ENCODE measurements at places on chromosomes 2 and 18.

GRCh38 chr2:226185616-226186211 is 613.9 kb downstream of the IRS1 start:
- no peak for DNase-seq

- DNase-seq, result no peak
Observed at GRCh38 chr2:225428360-225428759, 28.9 kb downstream of the NYAP2 start.

GRCh38 chr2:47654790-47655562 is 128.0 kb upstream of the MSH6 start:
- DNase-seq, result no peak

DNA sequence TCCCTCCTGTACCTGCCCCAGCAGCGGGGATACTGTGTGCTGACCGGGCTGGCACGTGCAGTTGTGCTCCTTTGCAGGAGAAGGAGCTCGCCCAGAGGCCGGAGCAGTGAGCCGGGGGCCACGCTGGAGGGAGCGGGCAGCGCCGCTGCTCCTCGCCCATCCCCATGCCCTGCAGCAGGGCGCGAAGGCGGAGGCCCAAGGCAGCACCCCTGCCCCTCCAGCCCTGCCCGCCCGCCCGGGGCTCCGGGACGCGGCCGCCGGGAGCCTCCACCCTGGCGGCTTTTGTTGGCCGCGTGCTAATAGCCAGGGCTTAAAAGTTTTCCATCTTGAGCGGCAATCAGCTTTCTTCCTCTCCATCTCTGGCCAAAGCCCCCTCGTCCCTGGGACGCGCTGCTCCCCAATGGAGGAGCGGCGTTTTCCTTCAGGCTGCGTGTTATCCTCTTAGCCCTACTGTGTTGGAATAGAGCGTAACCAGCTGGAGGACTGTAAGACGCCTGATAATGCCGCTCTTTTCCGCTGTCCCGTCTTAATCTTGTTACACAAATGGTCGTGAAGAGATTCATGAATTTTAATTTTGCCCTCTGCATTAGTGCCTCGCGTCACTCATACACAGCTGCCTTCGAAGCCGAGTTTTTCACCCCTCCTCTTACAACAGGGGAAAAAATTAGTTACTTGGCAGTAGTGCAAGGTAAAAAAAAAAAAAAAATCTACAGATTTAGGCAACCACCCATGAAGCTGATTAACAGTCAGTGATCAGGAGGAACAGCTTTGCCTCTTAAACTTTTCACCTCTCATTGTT is 172.9 kb upstream of the SIX3 start:
- DNase-seq, result no peak

DNA sequence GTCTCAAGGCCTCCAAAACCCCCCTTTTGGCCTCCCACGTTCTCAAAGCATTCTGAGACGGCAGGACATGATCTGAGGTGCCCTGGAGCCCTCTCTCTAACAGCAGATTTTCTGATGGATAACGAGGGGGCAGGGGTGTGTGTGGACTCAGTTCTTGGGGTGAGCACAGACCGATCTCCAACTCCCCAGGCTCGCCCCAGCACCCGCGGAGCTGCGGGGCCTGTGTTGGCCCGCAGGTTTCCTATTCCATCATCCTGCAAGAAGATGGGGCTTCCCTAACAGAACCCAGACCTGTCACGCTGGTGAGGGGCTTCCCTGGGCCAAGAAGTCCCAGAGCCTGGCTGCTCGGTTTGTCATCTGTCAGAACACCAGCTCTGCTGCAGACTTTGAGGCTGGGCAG is 196.1 kb downstream of the ANAPC1 start:
- DNase-seq, result no peak

- DNase-seq, result no peak
Observed at GRCh38 chr18:45467293-45467692, 148.0 kb upstream of the SLC14A2 start.

GRCh38 chr2:28956415-28956826 is 24.7 kb upstream of the TOGARAM2 start:
- no peak for DNase-seq

GRCh38 chr2:133169274-133169912 is 398.9 kb downstream of the NCKAP5 start:
- DNase-seq, result no peak

DNA sequence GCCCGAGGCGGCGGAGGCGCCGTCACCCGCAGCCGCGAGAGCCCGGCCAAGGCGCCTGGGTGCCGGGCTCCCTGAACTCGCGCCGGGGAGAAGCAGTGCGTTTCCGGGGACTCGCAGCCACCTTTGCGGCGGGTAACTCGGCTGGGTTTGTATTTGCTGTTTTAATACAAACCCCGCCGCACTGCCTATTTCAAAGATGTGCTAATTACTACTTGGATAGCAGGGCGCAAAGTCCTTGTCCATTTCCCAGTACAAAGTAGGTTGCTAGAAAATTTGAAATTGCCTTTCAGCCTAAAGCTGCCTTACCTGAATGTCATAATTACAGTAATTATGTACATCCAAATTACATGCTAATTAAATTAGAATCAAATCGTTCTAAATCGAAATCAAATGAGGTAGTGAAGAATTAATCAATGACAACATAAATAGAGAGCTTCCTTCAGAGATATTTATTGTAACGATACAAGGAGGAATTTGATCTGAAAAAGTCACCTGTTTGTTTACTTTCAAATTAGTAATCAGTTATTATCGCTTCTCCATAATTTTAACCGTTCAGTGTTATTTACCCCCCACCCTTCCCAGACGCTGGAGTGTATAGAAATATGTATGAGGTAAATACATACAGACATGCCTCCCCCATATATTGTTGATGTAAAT is 8.1 kb downstream of the SP9 start:
- DNase-seq, result no peak

DNA sequence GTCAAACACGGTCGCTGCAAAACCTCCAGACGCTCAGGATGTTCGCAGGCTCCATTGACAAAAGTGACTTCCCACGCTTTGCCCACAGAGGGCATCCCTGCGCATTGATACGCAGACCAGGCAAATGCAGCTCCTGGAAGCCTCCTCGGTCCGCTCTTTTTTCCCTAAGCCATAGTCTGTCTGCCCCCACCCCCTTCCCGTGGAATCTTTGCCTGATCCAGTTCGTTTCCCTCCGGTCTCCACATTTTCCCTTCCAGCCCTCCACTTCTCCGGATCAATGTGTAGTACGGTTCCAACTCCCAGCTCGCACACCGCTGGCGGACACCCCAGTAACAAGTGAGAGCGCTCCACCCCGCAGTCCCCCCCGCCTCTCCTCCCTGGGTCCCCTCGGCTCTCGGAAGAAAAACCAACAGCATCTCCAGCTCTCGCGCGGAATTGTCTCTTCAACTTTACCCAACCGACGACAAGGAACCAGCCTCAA is at the start of gene DCC:
Gene DCC (plus strand): TSS at position 307 of the 481 bp plus-strand sequence. CDS start 591 bp downstream, outside the sequence.
- DNase-seq, result no peak

DNA sequence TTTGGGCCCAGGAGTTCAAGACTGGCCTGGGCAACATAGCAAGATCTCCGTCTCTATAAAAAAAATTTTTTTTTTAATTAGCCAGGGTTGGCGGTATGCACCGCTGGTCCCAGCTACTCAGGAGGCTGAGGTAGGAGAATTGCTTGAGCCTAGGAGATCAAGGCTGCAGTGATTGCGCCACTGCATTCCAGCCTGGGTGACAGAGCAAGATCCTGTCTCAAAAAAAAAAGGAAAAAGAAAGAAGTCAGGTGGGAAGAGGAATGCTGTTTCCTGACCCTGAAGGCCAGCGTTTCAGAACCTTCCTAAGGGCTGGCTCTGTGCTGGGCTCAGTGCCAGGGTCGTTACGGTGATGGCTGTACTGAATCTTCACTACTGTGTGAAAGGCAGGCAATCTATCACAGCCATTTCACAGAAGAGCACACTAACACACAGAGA is 35.0 kb upstream of the AGAP1 start:
- DNase-seq, result no peak

- no peak for DNase-seq
Observed at GRCh38 chr2:222459983-222460382, 35.6 kb downstream of the SGPP2 start.

GRCh38 chr18:45554389-45554737 is 60.9 kb upstream of the SLC14A2 start:
- no peak for DNase-seq

DNA sequence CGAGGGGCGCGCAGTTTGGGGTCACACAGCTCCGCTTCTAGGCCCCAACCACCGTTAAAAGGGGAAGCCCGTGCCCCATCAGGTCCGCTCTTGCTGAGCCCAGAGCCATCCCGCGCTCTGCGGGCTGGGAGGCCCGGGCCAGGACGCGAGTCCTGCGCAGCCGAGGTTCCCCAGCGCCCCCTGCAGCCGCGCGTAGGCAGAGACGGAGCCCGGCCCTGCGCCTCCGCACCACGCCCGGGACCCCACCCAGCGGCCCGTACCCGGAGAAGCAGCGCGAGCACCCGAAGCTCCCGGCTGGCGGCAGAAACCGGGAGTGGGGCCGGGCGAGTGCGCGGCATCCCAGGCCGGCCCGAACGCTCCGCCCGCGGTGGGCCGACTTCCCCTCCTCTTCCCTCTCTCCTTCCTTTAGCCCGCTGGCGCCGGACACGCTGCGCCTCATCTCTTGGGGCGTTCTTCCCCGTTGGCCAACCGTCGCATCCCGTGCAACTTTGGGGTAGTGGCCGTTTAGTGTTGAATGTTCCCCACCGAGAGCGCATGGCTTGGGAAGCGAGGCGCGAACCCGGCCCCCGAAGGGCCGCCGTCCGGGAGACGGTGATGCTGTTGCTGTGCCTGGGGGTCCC is at the start of gene ITGA4:
Gene ITGA4 (plus strand): TSS at position 266 of the 620 bp plus-strand sequence. CDS start 269 bp downstream, at position 535.
- DNase-seq, result peak; percentile 62

DNA sequence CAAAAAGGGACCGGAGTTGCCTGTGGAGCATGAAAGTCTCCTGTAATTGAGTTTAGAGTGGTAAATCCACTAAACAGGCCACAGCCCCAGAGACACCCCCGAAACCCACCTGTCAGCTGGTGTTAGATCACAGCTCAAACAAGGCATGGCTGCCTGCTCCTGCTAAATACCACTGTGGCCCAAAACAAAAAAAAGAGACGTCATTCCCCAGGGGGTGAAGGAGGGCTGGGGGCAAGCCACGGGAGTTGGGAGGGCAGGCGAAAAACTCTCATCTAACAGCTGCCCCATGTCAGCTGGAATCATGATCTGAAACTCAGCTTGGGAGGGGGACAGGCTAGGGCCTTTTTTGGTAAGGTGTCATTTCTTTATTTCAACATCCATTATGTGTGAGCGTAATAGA is 42.5 kb upstream of the LRPPRC start:
- DNase-seq, result no peak

- DNase-seq, result no peak
Observed at GRCh38 chr18:28189400-28190239, 12.7 kb upstream of the CDH2 start.

DNA sequence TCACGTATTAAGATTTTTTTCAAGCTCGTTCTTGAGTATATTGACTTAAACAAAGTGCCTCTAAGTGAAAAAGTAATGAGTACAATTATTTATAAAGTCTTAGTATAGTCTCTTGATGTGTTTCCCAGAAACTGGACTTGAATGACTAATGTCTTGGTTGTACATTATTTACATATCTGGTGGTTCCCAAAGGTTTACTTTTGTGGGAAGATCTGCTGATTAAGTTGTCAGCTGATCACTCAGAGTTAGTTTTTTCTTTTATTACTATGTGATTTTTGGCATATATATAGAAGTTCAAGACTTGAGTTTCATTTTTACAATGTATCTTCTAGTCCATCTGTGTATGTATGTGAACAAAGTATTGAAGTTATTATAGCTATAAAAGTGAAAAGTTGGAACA is 29.5 kb downstream of the RNF144A start:
- no peak for DNase-seq

DNA sequence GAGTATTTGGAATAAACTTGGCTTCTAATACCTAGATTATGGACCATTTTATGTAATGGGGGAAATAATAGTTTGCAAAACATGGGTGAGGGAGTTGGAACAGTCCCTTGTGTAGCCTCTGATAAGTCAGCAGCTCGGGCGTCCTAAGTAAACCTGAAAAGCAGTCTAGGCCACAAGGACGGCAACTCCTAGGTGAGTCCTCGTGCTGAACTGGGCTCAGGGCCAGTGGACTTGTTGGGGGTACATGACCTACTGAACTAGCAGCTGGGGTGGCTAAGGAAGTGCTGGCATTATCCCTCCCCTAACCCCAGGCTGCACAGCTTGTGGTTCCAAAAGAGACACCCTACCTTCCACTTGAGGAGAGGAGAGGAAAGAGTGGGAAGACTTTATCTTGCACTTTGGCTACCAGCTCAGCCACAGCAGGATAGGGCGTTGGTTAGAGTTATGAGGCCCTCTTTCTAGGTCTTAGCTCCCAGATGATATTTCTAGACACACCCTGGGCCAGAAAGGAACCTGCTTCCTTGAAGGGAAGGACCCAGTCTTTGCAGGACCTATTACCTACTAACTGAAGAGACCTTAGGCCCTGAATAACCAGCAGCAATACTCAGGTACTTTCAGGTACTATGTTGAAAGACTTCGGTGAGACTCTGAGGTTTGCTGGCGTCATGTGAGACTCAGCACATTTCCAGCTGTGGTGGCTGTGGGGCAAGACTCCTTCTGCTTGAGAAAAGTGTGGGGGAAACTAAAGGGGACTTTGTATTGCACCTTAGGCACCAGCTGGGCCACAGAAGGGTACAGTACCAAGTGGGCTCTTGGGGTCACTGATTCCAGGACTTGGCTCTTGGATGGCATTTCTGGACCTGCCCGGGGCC is 71.0 kb downstream of the AQP4 start:
- no peak for DNase-seq

DNA sequence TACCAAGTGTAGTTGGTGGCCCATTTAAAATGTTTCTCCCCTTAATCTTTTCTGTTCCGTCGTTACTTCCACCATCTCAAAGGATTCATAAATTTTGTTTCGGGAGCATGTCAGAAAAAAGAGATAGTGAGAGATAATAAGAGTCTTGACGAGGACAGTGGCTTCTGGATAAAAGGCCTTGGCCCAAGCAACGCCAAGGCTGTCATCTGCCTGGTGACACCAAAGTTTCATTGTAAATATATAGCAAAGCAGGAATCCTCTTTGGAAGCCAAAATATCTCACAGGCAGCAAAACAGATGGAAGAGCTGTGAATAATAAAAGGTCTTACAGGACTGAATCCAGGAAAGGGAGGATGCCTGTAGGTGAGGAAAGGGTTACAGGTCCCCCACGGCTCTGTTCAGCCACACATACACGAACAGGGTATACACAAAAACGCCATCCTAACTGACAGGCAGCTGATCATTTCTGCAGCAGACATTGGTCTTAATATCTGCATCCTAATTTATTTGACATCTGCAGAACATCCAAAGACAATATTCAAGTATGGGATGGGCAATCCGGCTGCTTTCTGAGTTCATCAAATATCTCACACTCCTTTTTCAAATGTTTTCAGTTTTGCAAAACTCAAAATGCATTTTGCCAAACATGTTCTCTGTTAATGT is 382.8 kb downstream of the OSR1 start:
- DNase-seq, result no peak

DNA sequence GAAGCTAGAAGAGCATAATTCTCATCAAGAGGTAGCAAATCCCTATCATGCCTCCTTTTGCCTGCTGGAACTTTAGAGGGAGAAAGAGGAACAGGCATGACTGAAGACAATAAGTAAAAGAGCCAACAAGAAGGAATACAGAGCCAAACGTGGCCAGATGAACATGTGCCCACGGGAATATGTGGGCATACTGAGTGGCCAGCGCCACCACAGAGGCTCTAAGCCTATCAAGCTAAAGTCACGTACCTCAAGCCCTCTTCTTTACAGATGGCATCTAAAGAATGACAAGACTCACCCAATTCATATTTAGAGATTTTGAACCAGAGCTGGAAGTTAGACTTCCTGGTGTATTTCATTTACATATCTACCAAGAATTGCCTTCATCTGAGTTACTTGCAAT is 59.9 kb upstream of the ITGA4 start:
- DNase-seq, result no peak

- DNase-seq, result no peak
Observed at GRCh38 chr2:205695460-205695991, 13.2 kb downstream of the NRP2 start.

- DNase-seq, result no peak
Observed at GRCh38 chr2:62806231-62806630, 100.7 kb downstream of the EHBP1 start.

Data from stimulated activated CD8-positive, alpha-beta memory T cell treated with anti-CD3 and anti-CD28 coated beads, Interleukin-7, amount 100 ng/mL, for 24 hours (primary cell).